ENCODE measurements at places on chromosomes 11 and 22.

GRCh38 chr22:28728002-28728401 is 13.6 kb downstream of the CHEK2 start:
- DNase-seq, result no peak

DNA sequence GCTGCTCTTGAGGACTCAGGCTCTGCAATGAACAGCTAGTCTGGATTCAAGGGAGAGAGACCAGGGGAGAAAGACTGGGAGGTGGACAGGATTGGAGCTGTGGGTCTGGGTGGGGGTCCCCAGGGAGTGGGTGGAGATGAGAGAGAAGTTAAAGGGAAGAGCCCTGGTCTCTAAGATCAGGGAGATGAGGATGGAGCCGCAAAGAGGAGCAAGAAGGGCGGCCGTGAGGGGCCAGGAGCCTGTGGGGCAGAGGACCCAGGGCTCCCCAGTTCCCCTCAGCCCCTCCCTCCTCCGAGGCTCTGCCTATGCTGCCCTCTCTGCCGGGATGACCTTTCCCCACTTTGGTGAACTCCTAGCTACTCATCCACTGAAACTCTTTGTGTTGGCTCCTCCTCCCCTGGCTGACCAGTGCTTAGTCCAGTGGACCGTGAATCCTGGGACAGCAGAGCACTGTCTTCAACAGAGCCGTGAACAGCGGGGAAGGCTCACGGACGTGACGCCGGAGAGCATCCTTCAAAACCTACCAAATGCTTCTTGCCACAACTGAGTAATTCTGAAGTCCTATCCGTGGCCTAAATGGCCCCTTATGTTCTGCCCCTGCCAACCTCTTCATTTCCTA is 16.4 kb upstream of the RFPL3 start:
- DNase-seq, result peak; percentile 22

DNA sequence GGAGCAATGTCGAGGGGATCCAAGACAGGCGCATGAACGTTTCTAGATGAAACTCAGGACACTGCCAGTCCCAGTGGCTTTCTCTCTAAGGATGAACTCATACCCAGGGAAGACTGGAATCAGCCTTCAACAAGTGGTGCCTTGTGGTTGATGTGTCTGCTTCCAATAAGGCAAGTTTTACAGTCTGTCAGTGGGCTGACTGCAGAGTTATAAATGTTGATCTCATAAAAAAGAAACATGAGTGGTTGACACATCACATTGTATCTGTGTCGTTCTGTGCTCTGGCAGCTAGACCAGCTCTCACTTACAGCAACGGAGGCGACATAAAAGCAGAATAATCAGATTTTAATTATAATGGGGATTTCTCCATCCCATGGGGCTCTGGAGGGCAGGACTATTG is 96.7 kb downstream of the SNX19 start:
- DNase-seq, result no peak

GRCh38 chr22:41862530-41863266 is 29.8 kb downstream of the SREBF2 start:
- no peak for DNase-seq

DNA sequence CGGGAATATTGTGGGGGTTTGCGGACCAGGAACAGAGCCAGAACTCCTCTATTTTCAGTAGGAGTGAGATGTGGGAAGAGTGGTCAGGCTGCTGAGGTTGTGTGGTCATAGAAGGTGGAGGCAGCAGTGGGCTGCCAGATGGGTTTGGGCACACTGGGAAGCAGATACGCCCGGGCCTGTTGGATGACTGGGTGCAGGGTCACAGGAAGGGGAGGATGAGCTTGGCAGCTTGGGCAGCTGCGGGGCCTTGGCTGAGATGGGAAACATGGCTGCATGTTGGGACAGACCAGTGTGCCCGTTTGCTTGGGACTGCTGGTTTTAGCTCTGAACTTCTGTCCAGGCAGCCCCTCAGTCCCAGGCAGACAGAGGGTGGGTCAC is 11.4 kb downstream of the SHANK3 start:
- no peak for DNase-seq

DNA sequence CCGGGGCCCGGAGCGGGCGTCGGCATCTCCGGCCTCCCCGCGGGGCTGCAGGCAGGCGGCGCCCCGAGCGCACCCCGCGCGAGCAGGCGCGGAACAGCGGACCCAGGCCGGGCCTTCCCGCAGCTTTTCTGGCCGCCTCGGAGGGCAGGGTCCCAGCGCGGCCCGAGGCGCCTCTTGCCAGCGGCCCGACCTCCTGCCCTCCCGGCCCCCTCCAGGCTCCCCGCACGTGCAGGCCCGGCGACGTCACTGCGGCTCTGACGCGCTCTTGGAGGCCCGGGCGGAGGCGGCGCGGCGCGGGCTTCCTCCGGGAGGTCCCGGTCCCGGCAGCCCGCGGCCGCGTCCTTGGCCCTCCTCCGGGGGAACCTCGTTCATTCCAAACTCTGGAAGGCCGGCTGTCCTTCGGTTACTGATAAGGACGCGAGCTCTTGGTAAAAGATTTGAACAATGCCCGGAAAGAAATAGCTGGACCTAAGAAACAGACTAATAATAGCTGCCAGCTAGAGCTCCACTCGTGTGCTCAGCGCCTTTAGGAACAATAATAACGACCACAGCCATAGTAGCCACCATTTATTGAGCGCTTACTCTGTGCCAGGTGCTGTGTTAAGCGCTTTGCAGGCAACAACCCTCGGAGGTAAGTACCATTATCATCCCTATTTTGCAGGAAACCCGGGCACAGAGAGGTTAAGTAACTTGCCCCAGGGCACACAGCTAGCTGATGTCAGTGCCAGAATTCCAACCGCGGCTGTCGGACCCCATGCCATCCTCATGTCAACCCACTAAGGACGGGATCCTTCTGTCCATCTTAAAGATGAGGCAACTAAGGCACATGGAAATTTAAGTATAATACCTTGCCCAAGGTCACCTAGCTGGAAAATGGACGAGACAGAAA is 39.1 kb upstream of the CREB3L1 start:
- peak; percentile 68 for DNase-seq

DNA sequence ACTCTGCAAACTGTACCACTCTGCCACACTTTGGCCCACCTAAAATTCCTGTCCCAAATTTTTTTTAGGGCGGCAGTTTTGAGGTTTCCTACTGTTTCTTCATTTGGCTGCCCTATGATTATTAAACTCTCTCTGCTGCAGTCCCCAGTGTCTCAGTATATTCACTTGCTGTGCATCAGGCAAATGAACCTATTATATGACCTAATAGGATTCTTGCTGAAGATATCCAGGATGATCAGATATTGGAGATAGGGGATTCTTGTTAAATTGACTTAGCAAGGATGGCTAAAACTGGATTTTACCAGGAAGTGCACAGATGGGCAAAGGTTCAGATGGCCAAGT is 410.8 kb upstream of the DDI1 start:
- no peak for DNase-seq

DNA sequence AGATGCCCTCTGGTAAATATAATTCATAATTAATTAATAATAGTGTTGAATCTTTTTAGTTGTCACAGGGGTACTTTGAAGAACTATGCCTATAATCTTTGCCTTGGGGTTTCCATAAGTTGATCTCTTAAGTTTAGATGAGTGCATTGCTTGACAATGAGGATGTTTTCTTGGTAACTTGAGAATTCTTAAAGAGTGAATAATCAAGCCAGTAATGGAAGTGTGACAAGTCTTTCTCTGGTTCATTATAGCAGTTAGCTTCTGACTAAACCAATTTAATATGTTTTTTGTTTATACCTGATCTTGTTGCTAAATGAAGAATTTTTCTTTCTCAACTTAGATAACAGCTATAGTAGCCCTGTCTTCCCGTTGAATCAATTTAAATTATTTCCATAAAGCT is 46.2 kb downstream of the ATXN10 start:
- peak; percentile 82 for DNase-seq

GRCh38 chr22:18148293-18148965 is 1.5 kb upstream of the USP18 start:
- no peak for DNase-seq

GRCh38 chr11:28606930-28607329 is 498.7 kb downstream of the METTL15 start:
- DNase-seq, result peak; percentile 94

GRCh38 chr11:79050786-79051185 is 390.0 kb downstream of the TENM4 start:
- no peak for DNase-seq

- no peak for DNase-seq
Measured at GRCh38 chr11:113494021-113494420, 18.8 kb upstream of the DRD2 start.

DNA sequence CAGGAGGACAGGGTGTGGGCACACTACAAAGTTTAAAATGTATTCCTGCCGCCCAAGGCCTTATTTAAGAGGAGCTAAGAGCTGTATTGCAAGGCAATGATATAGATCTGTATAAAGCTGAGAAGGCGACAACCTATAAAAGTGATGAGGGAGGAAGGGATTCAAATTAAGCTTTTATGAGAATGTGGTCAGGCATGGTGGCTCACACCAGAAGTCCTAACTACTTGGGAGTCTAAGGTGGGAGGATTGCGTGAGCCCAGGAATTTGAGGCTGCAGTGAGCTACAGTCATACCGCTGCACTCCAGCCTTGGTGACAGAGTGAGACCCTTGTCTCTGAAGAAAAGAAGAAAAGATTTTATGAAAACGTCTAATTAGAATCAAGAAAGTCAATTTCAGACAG is 9.7 kb upstream of the GLB1L3 start:
- no peak for DNase-seq

- DNase-seq, result peak; percentile 65
Measured at GRCh38 chr22:46064228-46064965, 85.9 kb upstream of the PPARA start.

DNA sequence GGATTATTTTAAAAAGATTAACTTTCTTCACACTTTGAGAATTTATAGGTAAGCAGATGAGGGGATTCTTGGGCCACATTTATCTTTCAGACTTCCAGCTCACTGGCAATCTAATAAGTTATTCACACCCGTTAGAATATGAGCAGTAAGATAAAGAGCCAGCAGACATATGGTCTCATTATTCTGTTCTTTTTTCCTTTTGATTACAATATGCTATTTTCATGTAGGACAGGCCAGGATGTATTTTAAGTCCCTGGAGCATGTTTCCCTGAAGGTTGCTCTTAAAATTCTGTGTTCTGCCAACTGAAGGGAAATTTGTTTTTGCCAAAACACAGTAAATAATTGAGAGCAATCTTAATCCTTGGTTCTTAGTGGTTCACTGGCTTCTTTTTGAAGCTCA is 22.2 kb downstream of the PDHX start:
- DNase-seq, result no peak

GRCh38 chr11:130606781-130607511 is 158.5 kb downstream of the ADAMTS15 start:
- DNase-seq, result peak; percentile 72

DNA sequence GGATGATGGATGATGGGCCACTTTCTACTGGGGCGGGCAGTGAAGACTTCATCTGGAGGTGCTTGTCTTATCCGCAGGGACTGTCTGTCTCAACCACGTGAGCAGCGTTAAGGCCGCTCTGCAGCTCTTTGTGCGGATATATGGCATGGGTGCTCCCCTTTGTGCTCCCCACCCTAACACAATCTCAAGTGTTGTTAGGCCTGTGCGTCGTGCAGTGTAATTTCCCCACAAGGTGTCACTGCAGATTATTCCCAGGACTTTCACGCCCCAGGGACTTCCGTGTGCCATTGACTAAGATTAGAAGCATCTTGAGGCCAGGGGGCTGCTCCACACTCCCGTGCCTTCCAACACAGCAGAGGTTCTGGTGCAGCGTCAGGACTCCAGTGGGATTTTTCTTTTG is 65.3 kb downstream of the TBC1D22A start:
- no peak for DNase-seq

DNA sequence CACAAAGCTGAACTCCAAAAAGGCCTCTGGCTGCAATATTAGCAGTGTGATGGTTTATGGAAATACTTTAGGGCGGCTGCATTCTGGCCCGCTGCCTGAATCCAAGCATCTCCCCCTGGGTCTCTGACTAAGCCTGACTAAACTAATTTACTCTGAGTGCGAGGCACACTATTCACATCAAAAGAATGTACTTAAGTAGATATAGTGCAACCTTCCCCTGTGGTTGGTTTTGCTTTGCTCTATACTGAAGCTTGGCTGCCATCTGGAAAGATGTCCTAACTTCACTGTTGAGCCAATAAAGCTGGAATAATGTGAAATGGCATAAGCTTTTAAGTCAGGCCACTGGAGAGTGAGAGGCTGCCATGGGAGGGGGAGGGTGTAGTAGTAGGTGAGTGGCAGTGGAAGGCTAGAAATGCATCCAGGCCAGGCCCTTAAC is 321.6 kb downstream of the AASDHPPT start:
- peak; percentile 99 for DNase-seq

DNA sequence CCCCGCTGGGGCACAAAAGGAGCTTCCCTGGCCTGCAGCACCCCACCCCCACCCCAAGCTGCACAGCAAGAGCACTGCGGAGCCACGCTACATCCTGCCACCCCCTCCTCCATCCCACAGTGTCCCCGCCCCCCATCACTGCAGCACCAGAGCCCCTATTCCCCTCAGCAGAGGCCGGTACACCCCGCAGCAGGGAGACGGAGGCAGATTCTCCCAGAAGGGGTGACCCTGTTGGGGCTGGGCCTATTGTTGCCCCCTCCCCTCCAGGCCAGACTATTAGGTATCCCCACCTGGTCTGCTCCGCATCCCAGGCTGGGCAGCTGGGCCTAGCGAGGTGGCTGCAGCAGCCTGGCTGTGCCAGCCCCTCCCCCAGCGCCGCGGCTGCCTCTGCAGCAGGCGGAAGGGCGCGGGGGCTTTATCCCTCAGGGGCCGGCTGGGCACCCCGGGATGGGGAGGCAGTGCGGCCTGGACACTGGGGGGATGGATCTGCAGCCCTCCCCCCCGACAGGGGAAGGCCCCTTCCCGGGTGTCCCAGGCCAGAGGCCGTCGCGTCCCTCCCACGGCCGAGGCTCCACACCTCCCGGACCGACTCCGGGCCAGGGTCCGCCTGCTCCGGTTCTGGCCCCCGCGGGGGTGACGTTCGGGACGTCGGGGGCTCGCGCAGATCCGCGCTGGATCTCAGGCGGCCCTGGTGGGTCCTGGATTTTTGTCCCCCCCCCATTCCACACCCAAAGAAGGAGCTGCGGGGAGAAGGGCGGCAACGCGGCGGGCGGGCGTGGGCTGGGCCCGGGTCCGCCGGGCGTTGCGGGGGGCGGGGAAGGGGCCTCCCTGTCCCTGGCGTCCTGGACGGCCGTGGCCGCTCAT is 943 bp downstream of the DUSP8 start:
- no peak for DNase-seq

GRCh38 chr11:64206457-64207255 is at the start of gene FERMT3:
Gene FERMT3, plus strand, starts transcription at chr11:64206721. Its CDS starts 644 bp downstream, at chr11:64207365.
- DNase-seq, result no peak

GRCh38 chr22:46537946-46538813 is 760 bp upstream of the CELSR1 start:
- DNase-seq, result peak; percentile 53

DNA sequence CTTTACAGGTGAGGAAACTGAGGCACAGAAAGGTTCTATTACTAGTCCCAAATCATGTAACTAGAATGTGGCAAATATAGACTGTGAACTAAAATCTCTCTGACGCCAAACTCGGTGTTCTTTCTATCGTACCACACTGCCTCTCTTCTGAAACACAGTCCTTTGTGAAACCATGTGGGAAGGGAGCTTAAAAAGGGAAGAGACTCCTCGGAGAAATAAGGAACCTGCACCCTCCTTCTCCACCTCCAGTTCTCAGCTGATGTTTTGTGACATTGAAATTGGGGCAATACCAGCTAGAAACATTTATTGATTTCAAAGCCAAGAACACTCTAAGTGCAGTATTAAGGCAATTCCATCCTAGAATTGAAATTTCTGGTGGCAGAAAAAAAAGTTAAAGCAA is 76.4 kb upstream of the DRD2 start:
- no peak for DNase-seq

All from M059J (cell line).